ENCODE measurements at places on chromosomes 11 and 22.
A peak's percentile ranks its signal among the peaks of the same experiment; 100 is the strongest.

DNA sequence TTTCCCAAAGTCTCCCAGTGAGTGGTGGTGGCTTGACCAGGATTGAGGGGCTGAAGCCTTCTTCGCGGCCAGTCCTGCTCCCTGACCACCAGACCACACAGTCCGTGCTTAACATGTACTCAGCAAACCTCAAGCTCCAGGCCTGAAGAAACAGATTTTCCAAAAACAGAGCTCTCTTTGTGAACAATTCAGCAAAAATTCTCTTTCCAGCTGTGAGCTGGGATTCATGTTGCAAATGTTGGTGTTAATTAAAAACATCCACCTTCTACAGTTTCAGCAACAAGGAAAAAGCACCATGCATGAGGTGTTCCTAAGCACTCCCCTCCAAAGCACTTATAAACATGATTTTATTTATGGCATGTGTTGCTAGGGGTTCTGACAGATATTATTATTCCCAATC lies 129.5 kb downstream of the ETS1 start:
- no peak for DNase-seq

GRCh38 chr11:46686886-46687795 lies 13.3 kb downstream of the ARHGAP1 start:
- DNase-seq = no peak

DNA sequence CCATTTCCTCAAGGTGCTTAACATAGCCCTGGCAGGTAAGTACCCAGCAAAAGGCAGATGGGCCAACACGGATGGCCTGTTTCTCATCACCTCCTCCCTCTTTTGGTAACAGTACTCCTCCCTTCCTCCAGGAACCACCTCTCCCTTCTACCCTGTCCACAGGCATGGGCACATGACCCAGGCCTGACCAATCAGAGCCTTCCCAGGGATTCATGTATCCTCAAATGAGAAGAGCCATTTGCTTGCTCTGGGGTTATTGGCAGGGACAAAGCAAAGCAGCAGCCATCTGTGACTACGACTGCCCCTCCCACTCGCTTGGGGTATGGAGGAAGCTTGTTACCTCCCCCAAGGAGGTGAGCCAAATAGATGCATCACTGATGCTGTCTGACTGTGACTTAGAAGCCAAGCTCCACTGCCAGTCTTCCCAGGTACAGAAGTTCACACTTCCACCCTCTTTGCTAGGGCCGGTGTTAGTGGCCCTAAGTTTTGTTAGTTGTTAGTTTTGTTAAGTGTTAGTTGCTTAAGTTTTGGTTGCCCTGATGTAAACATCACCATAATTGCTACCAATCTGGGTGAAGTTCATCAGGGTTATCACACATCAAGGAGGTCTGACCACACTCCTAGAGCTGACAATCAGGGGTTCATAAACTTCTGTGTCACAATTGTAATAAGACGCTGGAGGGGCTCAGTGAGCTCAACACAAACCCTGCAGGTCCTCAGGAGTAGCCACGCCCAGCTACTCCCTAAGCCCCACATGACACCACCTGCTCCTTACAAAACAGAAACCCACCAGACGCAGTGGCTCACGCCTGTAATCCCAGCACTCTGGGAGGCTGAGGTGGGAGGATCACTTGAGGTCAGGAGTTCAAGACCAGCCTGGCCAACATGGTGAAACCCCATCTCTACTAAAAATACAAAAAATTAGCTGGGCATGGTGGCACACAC lies 57.3 kb downstream of the ARFGAP3 start:
- no peak for DNase-seq

DNA sequence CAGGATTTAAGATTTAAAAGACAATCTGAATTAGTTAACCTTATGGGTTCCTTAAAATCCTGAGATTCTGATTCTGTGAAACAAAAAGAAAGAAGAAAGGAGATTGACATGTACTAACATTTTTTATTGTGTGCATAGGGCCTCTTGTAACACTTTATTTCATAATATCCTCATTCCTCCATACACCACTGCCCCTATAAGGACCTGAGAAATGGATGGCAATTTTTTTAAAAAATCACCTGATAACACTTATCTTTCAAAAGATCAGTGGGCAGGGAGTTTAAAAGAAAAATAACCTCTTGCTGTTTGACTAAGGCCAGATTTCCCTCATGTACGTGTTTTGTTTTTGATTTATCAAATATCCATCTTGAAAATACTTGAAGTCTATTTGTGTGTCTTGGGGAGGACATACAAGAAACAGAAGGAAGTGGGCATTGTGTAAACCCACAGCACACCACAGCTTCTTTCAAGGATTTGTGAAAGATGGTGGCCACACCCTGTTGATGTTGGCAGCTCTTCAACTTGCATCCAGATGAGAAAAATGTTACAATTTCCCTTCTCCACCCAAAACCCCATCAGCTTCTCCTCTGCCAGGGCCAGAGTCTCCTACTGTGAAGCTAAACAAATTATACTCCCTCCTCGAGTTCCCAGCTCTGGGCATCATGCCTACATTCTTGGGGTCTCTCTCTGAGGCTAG lies 35.0 kb upstream of the MPEG1 start:
- DNase-seq = no peak

- DNase-seq = no peak
These were observed 9.1 kb upstream of the GLYATL1B start for GRCh38 chr11:59076876-59077571.

GRCh38 chr11:75478783-75479596 lies 46.0 kb upstream of the KLHL35 start:
- no peak for DNase-seq

DNA sequence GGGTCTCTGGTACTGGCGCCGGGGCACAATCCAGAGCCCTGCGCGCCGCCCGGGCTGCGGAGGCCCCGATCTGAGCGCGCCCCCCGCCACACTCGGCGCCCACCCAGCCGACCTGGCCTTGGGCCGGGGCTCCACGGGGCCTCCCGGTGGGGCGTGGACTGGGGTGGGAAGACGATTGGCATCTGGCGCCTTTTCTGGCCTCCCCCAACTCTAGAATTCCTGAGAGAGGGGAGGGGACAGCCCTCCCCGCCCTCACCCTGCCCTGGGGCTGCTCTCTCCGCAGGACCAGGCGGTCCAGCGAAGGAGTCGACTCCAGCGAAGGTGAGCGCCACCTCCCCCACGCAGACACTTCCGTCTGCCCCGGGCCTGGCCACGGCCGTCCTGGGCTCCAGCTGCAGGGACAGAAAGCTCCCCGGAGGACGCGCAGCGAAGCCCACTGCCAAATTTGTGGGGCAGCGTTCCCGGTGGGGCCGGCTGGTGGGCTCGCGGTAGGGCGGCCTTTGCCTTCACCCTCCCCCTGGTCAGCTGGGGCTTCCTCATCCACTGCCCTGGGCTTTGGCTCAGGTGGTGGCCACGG lies 593 bp downstream of the SSH3 start:
- no peak for DNase-seq

GRCh38 chr11:130732476-130732875 lies 183.8 kb downstream of the SNX19 start:
- no peak for DNase-seq

DNA sequence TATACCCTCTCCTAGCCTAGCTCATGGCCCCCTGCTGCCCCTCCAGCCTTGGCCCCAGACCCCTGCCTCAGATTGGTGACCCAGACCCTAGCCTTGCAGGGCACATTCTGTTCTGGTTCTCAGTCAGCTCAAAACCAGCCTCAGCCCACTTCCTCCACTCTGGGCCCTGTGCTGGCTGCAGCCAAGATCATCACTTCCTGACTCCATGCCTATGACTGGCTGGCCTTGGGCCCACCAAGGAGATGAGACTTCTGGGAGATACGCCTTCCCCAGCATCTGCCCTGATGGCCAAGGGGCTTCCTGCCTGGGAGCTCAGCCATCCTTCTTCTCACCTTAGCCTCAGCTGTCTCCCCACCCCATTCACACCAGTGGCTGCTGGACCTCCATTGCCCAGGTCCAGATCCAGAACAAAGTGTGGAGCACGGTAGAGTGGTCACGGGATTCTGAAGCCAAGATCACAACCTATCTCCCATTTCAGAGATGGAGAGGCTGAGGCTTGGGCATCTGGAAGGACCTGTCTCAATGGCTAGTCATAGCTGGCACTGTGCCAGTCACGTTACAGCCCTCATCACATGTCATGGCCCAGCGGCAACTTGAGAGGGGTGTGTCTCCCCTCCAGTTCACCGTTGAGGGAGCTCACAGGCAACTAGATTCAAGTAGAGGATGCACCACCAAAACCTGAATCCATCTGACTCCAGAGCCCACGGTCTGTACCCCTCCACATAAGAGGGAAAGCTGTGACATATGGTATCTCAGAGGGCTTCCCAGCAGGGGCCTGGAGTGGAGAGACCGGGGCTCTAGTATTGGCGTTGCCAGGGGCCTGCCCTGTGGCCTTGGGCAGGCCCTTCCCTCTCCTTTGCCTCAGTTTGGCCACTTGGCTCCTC lies 43.0 kb upstream of the KLHL35 start:
- no peak for DNase-seq

DNA sequence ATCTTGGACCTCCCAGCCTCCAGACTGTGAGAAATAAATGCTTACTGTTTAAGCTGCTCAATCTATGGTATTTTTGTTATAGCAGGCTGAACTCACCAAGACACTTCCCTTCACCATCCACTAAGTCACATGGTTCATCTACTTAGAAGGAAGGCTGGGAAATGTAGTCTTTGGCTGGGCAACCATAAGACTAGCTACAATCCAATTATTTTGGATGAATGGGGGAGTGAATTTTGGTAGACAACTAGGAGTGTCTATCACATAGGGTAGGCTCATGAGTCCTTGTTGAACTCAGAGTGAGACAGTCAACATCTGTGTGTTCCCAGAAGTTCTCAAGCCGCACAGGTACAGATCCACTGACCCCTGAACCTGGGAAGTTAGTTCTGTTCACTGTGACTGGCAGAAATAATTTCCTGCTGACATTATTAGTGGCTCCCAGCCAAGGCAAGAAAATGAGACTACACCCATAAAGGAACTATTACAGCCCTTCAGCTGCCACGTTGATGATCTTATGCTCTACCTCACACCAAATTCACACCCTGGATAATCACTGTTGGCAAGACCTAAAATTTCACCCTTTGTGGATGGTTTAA lies 3.1 kb upstream of the SLC35C1 start:
- DNase-seq = no peak

- DNase-seq = no peak
These were observed 225.8 kb upstream of the NCAM1 start for GRCh38 chr11:112735470-112735869.

DNA sequence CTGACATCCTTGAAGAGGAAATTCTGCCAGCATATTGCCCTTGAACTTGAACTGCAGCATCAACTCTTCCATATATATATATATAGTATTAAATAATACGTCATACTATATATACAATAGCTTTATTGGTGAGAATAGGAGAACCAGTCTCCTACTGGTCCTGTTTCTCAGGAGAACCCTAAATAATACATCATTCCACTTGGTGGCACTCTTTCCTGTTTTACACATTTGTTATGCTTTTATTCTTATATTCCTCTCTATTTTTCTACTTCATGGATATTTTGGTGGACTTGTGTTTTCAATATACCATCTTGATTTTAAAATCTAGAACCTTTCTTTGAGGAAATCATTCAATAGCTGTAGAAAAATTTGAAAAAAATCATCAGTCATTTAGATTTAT lies 193.3 kb downstream of the TRPC6 start:
- no peak for DNase-seq

DNA sequence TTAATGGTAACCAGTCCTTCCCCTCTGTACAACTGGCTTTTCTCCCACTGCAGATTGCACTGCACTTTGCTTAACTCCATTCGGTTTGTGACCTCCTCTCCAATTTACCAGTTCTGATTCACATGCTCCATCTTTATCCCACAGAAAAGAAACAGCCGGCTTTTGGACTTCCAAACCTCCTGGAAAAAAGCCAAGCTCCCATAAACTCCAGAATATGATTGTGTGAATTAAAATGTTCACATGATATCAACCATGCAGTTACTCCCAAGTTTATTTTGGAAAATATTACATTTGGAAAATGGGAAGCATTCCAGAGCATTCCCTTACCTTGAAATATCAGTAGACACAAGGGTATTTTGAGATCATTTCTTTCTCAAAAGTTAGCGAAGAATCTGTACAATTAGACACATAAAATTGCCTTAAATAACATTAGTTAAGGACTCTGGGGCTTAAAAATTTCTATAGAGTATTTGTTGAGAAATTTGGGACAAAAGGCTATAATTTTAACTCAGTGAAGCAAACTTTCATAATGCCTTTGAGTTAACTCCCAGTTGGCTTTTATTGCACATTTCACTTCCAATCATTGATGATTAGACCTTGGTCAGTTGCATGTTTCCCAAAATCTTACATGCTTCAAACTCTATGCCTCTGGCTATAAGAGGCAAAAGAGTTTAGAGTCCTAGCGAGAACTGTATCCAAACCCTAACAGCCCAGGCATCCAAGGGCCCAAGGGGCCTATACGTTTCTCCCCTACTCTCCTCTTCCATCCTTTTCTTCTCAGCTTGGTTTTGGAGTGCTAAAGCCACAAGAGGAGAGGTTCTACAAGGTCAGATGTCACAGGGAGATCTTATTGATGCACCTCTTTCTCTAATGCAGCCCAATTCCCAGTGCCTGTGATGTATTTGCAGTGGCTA lies 23.6 kb upstream of the TMEM135 start:
- no peak for DNase-seq

GRCh38 chr22:38731703-38732161 lies 24.1 kb downstream of the SUN2 start:
- DNase-seq = no peak

GRCh38 chr11:46238967-46239800 lies 38.3 kb upstream of the CREB3L1 start:
- DNase-seq = peak; percentile 62

DNA sequence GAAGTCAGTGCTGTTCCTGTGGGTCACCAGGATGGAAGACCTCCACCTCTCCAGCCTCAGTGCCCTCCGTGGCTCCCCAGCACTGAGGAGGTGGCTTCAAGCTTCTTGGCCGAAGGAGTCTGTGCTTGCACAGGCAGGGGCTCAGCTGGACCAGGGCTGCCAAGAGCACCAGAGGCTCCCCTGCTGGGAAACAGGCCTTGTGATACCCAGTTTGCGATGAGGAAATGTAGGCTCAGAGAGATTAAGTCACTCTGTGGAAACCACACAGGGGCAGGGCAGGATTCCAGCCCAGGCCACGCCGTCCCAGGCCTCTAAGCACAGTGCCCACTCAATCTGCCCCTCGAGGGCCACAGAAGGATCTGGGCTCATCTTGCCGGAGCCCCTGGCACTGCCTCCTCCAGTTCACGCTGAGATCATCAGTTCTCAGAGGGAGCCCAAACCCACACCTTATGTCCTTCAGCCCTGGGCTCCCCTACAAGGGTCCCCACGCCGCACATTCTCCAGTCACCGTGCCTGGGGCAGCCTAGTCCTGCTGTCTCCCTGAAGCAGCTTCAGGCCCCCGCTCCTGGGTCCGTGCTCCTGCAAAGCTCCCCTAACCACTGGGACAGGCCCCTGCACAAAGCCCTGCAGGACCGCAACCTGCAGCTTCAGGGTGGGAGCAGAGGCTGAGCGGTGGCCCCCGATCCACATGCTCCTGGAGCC lies 21.6 kb downstream of the ANO1 start:
- no peak for DNase-seq

GRCh38 chr11:66465373-66466224 lies 1.1 kb upstream of the PELI3 start:
- DNase-seq = no peak

Data from activated CD8-positive, alpha-beta memory T cell treated with anti-CD3 and anti-CD28 coated beads for 4 hours (primary cell).